ENCODE measurements at places on chromosomes 13 and 19.

- no peak for DNase-seq
These were observed 998 bp downstream of the NFKBIB start for GRCh38 chr19:38900743-38901190.

DNA sequence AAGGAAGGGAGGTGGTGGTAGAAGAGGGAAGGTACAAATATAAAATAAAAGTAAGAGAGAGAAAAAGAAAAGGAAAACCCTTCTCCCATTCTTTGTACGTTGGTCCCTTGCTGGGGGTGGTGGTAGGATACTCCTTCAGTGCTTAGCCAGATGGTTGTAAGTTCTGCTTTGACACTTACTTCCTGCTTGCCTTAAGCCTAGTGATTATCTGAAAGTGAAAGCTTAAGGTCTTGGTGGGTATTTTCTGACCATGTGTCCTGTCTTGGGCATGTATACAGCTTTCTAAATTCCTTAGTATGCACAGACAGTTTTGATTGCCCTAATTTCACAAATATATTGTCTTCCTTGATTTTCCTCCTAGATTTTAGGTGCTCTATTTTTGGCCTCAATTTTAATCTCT lies 314.8 kb downstream of the PCDH17 start:
- DNase-seq: no peak

DNA sequence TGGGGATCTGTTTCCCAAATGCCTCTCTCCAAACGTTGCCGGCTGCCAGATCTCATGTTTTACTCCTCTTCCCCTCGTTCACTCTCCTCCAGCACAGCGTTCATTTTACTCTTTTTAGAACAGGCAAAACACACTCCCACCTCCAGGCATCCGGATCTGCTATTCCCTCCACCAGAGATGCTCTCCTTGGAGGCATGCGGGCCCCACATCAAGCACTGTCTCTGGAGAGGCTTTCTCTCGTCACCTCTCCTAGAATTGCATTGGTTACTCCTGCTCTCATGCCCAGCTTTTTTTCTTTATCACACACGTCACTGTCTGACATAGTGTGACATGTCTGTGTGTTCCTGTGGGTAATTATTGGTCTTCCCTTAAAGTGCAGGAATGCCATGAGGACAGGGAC lies 20.1 kb upstream of the MYADM start:
- DNase-seq: no peak

- no peak for DNase-seq
These were observed 835.9 kb downstream of the UQCRFS1 start for GRCh38 chr19:28377077-28377476.

GRCh38 chr19:58067240-58067912 lies 8.3 kb downstream of the ZNF135 start:
- DNase-seq: no peak

GRCh38 chr13:87376081-87376480 lies 295.1 kb upstream of the SLITRK5 start:
- DNase-seq: no peak

DNA sequence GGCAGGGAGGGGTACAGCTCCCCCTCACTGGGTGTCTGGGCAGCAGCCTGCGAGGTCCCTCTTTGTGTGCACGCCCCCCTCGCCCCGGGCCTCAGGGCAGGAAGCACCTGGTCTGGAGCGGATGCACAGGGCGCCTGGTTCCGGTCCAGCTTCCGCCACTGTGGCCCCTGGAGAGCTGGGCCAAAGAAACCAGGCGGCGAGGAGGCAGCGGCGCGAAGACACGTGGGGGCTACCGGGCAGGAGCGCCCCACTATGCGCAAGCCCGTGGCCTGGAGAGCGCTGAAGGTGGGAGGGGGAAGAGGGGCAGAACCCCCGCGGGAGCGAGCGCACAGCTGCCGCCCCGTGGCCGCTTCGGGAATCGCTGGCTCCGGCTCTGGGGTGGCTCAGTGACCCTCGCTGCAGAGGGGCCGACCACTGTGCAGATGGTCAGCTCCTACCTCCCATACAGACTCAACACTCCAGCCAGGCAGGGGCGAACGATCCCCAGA lies 1.7 kb upstream of the LYL1 start:
- no peak for DNase-seq

GRCh38 chr19:39064405-39064804 lies 19.8 kb upstream of the ACP7 start:
- no peak for DNase-seq

GRCh38 chr13:39401046-39401705 lies 201.8 kb downstream of the LHFPL6 start:
- DNase-seq: no peak

DNA sequence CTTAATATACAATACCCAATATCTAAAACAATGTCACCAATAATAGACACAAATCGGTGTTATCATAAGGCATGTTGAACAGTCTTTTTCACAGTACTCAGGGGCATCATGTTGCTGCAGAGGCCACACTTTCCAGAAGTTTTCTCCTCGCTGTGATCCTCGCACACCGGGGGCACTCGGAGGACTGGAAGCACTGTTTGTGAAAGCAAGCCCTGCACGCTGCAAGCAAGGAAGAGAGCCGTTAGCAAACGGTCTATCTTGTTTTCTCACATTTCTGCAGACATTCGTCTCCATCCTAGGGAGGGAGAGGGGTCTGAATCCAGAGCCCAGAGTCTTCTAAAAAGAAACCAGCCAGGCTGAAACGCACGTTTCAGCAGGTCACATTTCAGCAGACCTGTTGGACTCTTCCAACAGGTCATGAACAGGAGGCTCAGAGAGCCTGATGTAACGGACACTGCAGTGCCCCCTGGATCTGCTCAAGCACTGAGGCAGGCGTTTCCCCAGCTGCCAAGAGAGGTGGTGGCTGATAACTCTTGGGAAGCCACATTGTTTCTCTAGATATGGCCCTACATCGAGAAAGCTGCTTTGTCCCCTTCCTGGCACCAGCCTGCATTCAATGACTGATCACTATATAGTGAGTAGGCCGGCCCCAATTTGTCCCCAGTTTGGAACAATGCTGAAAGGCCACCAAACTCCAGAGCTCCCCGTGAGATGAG lies 43.6 kb downstream of the RUBCNL start:
- no peak for DNase-seq

DNA sequence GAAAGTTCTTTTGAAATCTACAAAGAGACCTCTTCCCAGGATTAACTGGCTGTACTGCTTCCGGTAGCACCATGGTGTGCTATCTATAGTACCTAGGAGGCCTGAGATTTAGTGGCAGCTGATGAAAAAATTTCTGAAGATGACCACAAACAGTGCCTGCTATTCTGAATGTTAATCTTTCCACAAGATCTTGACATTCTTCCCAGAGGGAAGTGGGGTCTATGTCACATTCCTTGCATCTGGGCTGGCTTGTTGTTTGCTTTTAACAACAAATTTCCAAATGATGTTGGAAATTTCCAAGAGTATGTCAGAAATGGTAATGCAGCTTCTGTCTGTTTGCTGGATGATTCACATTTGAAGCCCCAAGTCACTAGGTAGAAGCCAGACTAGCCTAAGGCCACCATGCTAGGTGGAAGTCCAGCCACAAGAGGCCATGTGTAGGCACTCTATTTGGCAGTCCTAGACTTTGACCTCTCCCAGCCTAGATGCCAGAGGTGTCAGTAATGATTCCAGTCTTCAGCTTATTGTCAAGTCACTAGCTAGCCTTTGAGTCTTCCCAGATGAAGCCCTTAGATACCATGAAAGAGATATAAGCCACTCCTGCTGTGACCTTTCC lies 22.1 kb downstream of the SPART start:
- DNase-seq: peak; percentile 71

- DNase-seq: no peak
These were observed 7.8 kb downstream of the FIZ1 start for GRCh38 chr19:55591555-55591954.

DNA sequence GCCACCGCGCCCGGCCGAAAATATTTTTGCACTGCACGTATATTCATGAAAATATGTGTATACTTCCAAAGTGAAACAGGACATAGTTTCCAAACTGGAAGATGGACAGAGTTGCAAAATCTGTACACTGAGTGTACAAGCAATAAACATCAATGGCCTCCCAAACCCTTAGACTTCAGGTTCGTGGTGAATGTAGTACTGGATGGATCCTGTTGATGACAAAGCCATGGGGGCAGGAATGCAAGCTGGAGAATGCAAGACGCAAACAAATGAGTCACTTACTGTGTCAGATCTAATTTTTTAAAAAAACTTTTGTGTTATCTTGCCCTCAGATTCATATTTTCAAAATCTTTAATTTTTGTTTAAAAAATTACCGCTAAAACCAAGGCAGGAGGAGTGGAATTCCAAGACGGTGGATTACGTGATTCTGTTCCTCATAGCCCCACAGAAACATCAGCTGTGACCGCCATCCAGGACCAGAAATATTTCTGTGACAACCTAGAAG lies 12.7 kb upstream of the LILRA2 start:
- DNase-seq: no peak
